AG20443 (cell line): ENCODE measurements at places on chromosomes 7 and 10.

- peak; percentile 3 for DNase-seq
Observed at GRCh38 chr7:45687185-45687560, 113.0 kb downstream of the ADCY1 start.

DNA sequence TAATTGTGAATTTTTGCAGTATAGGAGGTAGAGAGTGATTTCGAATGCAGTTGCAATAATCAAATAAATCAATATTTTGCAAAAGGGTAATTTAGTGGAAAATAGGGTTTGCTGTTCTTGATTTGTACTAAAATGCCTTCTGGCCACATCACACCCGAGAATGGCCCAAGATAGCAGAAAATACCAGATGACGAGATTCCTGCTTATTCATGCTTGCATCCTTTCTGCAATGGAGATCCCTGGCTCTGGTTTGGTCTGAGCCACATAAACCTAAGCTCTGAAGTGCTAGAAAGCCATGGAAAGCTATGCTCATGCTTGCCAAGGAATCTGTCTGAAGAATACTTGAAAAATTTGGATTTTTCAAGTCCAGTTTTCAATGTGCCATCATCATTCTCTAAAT lies 634.2 kb upstream of the COBL start:
- DNase-seq, result no peak

- DNase-seq, result no peak
Observed at GRCh38 chr7:33444511-33444910, 315.1 kb downstream of the BBS9 start.

DNA sequence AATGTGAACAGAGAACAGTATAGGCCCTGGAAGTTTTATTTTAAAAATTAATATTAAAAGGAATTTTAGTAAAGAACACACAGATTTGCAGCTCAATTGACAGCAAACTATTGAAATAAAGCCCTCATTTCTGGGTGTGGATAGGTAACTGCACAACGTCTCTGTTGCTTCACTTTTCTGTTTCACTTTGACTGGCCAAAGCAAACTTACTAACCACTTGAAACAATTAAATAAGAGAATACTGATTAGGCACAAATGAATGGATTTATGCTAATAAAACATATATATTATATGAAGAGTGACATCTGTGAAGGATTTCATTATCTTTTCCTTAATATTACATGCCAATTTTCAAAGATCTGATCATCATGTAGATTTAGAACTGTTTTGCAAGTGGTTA lies 11.9 kb downstream of the ZNF804B start:
- no peak for DNase-seq

- no peak for DNase-seq
Observed at GRCh38 chr10:104340111-104340526, 1.9 kb upstream of the ITPRIP start.

GRCh38 chr10:126663328-126663727 lies 7.2 kb downstream of the C10orf90 start:
- peak; percentile 95 for DNase-seq

- no peak for DNase-seq
Observed at GRCh38 chr7:44081266-44081748, 1.0 kb downstream of the POLM start.

DNA sequence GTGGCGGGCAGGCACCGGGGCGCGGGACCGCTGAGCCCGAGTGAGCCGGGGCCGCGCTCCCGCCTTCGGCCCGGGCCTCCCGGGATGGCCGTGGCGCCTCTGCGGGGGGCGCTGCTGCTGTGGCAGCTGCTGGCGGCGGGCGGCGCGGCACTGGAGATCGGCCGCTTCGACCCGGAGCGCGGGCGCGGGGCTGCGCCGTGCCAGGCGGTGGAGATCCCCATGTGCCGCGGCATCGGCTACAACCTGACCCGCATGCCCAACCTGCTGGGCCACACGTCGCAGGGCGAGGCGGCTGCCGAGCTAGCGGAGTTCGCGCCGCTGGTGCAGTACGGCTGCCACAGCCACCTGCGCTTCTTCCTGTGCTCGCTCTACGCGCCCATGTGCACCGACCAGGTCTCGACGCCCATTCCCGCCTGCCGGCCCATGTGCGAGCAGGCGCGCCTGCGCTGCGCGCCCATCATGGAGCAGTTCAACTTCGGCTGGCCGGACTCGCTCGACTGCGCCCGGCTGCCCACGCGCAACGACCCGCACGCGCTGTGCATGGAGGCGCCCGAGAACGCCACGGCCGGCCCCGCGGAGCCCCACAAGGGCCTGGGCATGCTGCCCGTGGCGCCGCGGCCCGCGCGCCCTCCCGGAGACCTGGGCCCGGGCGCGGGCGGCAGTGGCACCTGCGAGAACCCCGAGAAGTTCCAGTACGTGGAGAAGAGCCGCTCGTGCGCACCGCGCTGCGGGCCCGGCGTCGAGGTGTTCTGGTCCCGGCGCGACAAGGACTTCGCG lies 534 bp downstream of the FZD9 start:
- no peak for DNase-seq

- DNase-seq, result no peak
Observed at GRCh38 chr10:30118590-30118989, 59.2 kb upstream of the JCAD start.

DNA sequence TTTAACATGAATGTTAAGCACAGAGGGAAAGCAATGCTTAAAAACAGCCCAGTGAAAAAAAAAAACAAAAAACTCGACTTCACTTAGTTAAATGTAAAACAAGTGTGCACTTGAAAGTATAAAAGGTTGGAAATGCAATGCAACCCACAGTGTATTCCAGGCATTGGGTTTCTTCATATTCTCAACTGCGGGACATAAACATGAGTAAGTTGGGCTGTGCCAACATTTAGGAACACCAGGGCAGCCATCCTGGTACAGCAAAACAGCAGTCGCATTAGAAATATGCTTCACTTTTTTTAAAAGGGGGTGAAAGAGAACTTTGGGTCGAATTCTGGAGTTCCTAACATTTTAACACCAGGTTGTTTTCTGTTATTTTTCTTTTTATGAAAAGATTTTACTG lies 937 bp downstream of the STEAP1 start:
- no peak for DNase-seq

DNA sequence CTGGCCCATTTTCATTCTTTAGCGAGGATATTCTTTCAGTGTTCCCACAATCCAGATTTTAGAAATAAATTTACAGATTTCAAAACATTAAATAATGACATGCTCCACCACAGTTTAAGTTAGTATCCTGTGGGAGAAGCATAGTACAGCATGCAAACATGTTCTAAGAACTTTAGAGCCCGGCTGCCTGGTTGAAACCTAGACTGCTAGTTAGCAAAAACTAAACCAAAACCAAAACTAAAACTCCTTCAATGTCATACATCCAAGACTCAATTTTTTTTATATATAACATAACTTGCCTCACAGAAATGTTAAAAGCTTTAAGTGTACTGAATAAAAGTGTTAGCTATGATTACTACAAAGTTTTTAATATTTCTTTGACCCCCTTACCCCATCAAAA lies 17.0 kb downstream of the TRA2A start:
- DNase-seq, result no peak

DNA sequence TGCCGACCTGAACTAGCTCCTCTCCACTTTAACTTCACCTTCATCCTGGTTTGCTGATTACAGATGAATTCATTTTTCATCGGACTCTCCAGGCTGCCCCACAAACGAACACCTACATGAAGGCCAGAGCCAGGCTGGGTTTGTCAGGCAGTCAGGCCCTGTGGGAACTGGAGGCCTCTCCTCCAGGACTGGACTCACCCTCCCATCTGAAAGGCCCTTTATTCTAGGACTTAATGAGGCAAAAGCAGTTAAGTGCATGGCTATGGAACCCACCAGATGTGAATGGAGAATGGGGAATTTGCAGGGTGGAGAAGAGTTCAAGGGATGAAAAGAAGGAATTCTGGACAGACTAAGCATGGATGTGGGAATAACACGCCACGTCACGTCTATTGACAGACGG lies 170.8 kb downstream of the ARHGAP12 start:
- no peak for DNase-seq

DNA sequence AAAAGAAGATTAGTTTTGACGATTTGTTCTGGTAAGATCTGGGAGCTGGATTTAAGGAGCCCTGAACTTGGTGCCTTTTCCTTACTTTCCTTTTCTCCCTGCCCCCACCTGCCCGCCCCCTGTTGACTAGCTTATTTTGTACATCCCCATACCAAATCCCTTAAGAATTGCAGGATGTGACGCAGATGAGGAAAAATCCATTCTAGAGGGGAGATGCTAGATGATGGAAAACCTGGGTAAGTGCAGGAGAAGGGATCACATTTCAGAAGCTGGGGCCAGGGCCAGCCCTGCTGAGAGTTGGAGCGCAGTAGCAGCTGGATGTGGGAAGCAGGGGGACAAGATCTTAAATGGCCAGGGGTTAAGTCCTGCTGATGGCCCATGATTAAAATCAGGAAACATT lies 93.9 kb downstream of the CCDC3 start:
- no peak for DNase-seq

- DNase-seq, result no peak
Observed at GRCh38 chr10:132528064-132528691, 9.4 kb upstream of the INPP5A start.

GRCh38 chr7:124918662-124919061 lies 11.0 kb downstream of the POT1 start:
- DNase-seq, result no peak

DNA sequence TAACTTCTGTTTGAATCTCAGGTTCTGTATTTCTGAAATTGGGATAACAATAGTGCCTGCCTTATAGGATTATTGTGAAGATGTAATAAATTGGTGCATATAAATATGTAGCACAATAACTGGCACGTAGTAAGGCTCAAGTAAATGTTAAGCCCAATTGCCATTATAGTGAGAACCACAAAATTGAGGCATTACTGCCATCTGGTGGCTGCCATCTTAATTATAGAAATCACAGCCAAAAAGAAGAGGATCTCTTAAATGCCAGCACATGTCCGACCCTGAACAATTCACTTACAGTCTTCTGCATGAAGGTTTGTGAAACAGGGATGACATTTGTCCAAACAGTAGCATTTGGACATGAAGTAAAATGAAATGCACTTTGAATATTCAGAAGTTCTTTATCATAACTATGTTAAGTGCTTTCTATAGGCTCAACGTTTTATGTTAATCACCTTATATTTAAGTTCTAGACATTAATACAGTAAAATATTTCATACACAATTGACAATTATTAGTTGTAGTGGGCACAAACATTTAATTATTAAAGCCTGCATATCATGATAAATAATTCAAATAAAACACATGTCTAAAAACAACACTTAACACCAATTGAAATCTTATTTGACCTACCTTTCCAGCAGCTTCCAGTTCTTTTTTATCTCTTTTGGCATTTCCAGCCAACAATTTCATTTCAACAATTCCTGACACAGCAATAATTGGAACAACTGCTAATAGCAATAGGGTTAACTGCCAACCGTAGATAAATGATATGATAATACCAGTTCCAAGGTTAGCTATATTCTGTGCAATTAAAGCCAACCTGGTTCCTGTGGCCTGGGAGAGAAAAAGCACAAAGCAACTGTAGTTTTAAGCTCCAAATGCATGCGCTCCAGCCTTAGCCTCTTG lies 58.5 kb downstream of the ABCB4 start:
- DNase-seq, result peak; percentile 54

DNA sequence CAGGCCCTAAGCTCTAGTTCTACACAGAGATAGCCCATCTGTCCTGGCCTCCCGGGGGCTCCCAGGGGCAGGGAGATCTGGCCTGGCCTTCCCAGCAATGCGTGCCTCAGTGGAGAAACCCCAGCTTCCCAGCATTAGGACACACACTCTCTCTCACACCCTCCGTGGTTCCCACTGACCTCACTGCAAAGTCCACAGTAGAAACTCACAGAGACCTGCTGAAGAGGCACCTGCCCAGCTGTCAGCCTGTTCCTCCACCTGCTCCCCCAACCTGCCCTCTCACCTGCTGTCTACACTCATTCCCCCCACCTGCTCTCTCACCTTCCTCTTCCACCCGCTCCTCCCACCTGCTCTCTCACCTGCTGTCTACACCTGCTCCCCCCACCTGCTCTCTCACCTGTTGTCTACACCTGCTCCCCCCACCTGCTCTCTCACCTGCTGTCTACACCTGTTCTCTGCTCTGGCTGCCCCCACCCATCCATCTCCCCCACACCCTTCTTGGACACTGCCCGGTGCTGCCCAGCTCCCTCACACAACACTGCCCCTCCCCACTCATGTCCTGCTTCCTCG lies 21.1 kb upstream of the PFKP start:
- DNase-seq, result no peak

- no peak for DNase-seq
Observed at GRCh38 chr10:22159979-22160378, 57.8 kb downstream of the EBLN1 start.

DNA sequence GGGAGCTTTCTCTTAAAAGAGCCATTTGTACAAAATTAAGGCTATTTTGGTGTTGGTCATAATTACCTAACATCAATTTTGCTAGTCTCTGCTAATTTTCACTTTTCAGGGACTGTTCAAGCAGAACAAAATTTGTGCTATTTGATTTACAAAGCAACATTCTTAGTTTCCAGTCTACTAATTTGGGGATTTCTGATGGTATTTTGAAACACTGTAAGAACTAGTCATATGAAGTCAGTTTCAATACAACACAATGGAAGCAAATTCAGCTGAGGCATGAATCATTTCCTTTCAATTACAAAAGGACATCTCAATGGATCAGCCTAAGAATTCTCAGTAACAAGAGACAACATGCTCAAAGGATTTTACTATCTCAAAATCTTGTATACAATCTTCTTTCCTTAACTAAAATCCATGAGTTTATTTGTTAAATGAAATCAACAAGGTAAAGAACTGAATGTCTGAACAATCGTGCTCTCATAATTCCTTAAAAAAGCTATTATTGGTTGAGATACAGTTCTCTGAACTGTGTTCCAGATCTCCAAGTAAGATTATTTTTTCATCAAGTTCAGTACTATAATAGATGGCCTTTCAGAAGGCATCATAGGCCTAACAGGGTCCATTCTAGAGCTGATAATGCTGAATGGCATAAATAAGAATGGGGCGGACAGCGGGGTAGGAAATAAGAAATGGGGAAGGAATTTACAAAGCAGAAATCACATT lies 144.6 kb downstream of the NRCAM start:
- DNase-seq, result no peak

DNA sequence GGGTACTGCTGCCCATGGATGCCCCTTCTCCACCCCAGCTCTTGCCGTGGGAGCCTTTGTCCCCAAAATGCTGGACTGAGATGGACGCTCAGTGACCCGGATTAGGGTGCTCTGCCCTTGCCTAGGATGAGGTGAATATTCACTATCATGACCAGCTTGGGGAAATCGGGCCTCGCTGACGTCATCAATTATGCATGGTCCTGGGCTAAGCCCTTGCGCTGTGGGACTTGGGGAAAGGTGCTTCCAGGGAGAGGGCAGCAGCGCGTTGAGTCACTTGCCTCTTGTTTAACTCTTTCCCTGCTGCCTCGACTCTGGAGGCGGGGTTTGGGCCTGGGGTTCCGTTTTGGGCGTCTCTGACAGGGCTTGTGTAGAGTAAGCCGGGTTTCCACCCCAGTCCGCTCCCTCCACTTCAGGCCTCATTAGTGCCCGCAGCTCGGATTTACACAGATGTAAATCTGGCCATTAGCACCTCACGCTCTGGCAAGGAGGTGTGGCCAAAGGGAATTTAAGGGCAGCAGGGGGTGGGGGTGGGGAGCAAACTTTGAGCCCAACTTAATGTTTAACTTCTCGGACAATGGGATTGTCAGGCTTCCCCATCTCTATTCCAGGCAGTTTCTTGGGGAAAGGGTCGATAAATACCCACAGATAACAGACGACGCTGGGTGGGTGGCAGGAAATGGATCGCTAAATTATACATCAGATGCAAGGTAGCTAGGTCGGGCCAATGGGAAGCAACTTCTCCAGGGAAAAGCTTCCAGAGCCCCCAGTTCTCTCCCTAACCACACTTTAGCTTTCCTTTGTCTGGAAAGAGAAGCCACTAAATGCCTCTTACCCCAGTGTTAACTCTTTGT lies 51.3 kb upstream of the TCF7L2 start:
- peak; percentile 26 for DNase-seq

- DNase-seq, result no peak
Observed at GRCh38 chr7:130854481-130854880, 120.5 kb upstream of the KLF14 start.
